Natural killer cell treated with Interleukin-12 subunit alpha and Interleukin-12 subunit beta and Interleukin-15 and Interleukin-18, amount 100 ng/mL, for 72 hours (primary cell): ENCODE measurements at places on chromosomes 7 and 10. TPM values are rescaled to one million over a fixed set of nuclear protein-coding genes. Genes with fewer than 3 reads are reported as not detected.

The ANLN gene
- 31.1 TPM for total RNA-seq

The GIMAP2 gene
- total RNA-seq = 39.2 TPM

DNA sequence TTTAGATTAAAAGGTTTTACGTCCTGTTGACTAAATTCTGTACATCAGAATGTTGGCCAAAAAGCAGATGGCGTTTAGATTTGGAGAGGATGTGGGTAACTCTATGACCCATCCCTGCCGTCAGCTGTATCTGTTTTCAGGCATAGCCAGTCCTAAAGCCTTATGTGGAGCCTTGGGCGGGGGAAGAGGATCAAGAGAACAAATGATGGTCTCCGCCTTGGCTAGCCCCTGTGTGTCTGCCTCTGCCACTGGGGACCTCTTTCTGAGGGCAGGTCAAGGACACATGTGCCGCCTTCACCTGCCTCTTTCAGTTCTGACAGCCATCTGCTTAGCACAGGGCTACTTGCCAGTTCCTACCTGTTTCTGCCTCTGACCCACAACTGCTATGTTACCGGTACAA lies 24.1 kb downstream of the PDSS1 start:
- H3K27ac ChIP-seq = peak overlapping the region; percentile 92
- no peaks in the 10 kb centered on the region for H3K27me3 ChIP-seq
- H3K4me3 ChIP-seq = peak overlapping the region; percentile 73

DNA sequence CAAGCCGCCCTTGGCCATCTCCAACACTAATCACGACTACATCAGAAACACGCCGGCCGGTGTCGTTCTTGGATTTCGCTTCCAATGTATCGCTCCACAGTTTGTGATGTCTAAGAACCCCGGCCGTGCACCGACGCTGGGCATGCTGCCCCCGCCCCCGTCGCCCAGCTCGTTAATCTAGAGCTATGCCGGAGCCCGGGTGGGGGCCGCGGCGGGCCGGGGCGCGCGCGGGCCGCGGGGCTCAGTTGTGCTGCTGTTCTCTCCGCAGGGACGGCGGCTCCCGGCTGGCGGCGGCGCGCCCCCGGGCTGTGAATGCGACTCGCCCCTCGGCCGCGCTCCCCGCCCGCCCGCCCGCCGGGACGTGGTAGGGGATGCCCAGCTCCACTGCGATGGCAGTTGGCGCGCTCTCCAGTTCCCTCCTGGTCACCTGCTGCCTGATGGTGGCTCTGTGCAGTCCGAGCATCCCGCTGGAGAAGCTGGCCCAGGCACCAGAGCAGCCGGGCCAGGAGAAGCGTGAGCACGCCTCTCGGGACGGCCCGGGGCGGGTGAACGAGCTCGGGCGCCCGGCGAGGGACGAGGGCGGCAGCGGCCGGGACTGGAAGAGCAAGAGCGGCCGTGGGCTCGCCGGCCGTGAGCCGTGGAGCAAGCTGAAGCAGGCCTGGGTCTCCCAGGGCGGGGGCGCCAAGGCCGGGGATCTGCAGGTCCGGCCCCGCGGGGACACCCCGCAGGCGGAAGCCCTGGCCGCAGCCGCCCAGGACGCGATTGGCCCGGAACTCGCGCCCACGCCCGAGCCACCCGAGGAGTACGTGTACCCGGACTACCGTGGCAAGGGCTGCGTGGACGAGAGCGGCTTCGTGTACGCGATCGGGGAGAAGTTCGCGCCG lies 1.9 kb downstream of the VWC2 start:
- DNase-seq = no peak
- peaks cover 7% of the 10 kb centered on the region for H3K36me3 ChIP-seq
- H3K27ac ChIP-seq = no peak overlapping the region
- H3K4me1 ChIP-seq = peaks cover 5% of the 10 kb centered on the region
- peaks cover 40% of the 10 kb centered on the region for H3K27me3 ChIP-seq

DNA sequence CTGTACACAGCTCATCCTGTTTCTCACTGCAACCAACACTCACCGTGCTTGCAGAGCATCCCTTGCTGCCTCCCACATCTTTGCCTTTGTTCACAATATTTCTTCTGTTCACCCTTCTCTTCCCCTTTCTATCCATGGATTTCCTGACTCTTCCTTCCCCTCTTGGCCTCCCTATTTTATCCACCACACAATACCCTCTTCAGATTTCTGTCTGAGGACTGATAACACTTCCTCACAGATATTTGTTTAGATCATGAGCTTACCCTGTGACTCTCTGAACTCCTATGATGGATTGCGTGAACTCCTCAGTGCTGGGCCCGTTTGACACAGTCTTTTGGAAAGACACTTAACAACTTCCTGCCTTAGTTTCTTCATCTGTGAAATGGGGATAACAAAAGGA lies 62.8 kb upstream of the GPR158 start:
- no peaks in the 10 kb centered on the region for H3K4me1 ChIP-seq
- H3K36me3 ChIP-seq = no peaks in the 10 kb centered on the region
- no peak for DNase-seq
- H3K27ac ChIP-seq = no peak overlapping the region
- H3K4me3 ChIP-seq = no peak overlapping the region
- H3K27me3 ChIP-seq = peaks cover 16% of the 10 kb centered on the region
